T-cell (primary cell): ENCODE measurements at places on chromosomes 3 and 15.

- H3K36me3 ChIP-seq: no peaks in the 10 kb centered on the region
- H3K4me1 ChIP-seq: peaks cover 4% of the 10 kb centered on the region
- H3K4me3 ChIP-seq: no peak overlapping the region
- no peak for DNase-seq
- H3K27ac ChIP-seq: no peak overlapping the region
- no peaks in the 10 kb centered on the region for H3K27me3 ChIP-seq
Measured at GRCh38 chr3:130849091-130849552, 44.8 kb upstream of the ATP2C1 start.

GRCh38 chr3:79902151-79902550 is 134.4 kb upstream of the ROBO1 start:
- no peaks in the 10 kb centered on the region for H3K36me3 ChIP-seq
- DNase-seq: no peak
- H3K27ac ChIP-seq: no peak overlapping the region
- H3K4me1 ChIP-seq: no peaks in the 10 kb centered on the region

DNA sequence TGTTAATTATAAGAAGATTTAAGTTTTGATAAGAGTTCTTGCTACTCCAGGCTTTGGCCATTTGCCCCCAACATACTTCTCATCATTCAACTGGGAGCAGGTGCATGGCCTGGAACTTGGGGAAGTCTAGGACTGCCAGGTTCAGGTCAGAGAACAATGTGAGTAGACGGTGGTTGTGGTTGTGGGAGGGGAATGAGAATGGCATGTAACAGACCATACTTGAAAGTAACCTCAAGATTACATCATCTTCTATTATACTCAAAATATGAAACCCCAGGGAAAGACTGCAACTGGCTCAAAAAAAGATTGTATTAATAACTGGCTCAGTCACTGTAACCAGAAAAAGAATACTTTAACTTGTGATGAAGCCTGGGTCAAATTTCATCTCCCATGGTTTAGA is 364.9 kb upstream of the DPPA4 start:
- H3K27ac ChIP-seq: no peak overlapping the region
- H3K27me3 ChIP-seq: no peaks in the 10 kb centered on the region
- H3K4me1 ChIP-seq: no peaks in the 10 kb centered on the region
- DNase-seq: no peak

DNA sequence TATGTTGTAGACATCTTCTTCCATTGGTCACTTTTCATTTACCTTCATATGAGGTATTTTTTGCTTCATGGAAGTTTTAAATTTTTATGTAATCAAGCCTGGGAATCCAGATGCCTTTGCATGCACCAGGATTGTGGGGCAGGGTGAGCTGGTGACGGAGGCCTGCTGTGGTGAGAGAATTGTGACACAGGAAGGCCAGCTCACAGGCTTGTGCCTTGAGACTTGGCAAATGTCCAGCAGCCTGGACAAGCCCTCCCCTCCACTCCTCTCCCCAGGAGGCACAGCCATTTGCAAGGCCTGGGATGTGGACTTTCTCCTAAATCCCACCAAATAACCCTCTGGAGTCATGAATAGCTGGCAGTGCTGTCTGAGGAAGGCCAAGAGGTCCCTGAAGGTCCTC is 67.4 kb downstream of the RHCG start:
- no peak for DNase-seq
- no peaks in the 10 kb centered on the region for H3K36me3 ChIP-seq
- H3K27me3 ChIP-seq: peaks cover 5% of the 10 kb centered on the region
- H3K4me1 ChIP-seq: peaks cover 8% of the 10 kb centered on the region
- no peak overlapping the region for H3K27ac ChIP-seq
- no peak overlapping the region for H3K4me3 ChIP-seq

GRCh38 chr3:45355351-45355750 is 33.0 kb upstream of the LARS2 start:
- H3K36me3 ChIP-seq: no peaks in the 10 kb centered on the region
- H3K4me3 ChIP-seq: no peak overlapping the region
- peaks cover 2% of the 10 kb centered on the region for H3K27me3 ChIP-seq
- no peak overlapping the region for H3K27ac ChIP-seq

DNA sequence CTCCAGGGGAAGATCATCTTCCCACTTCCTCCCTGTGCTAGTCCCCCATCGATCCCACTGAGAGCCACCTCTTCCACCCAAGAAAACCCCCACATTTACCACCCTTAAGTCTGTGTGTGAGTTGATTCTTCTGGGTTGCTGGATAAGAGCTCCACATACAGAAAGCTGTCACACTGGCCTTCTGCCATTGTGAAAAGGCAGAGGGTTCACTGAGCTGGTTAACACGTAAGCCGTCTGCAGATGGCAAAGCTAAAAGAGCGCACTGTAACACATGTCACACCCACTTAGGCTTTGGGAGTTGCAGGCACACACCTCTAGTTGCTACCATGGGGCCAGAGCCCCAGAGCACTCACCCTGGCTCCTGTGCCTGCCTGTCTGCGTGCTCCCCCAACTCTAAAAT is 309.8 kb upstream of the LRRC3B start:
- no peaks in the 10 kb centered on the region for H3K27me3 ChIP-seq
- no peak overlapping the region for H3K4me3 ChIP-seq
- no peaks in the 10 kb centered on the region for H3K4me1 ChIP-seq
- H3K27ac ChIP-seq: no peak overlapping the region
- DNase-seq: no peak

DNA sequence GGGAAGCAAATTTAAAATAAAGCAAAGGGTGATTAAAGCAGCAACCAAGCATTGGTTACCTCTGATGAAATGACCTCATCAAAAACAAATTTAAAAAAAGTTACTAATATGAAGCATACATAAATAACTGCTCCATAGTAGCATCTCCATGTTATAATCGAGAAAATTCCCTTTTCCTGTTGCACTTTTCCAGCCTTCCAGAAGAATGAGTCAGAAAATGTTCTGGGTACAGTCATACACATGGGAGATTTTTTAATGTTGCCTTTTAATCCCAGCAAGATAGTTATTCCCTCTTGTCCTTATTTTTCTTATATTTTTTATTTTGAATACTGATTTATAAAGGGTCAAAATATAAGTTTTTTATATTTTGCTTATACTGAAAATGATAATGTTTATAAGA is 2.6 kb upstream of the TMCO5A start:
- H3K4me3 ChIP-seq: no peak overlapping the region
- H3K36me3 ChIP-seq: no peaks in the 10 kb centered on the region
- no peak for DNase-seq
- no peak overlapping the region for H3K27ac ChIP-seq
- H3K4me1 ChIP-seq: no peaks in the 10 kb centered on the region

DNA sequence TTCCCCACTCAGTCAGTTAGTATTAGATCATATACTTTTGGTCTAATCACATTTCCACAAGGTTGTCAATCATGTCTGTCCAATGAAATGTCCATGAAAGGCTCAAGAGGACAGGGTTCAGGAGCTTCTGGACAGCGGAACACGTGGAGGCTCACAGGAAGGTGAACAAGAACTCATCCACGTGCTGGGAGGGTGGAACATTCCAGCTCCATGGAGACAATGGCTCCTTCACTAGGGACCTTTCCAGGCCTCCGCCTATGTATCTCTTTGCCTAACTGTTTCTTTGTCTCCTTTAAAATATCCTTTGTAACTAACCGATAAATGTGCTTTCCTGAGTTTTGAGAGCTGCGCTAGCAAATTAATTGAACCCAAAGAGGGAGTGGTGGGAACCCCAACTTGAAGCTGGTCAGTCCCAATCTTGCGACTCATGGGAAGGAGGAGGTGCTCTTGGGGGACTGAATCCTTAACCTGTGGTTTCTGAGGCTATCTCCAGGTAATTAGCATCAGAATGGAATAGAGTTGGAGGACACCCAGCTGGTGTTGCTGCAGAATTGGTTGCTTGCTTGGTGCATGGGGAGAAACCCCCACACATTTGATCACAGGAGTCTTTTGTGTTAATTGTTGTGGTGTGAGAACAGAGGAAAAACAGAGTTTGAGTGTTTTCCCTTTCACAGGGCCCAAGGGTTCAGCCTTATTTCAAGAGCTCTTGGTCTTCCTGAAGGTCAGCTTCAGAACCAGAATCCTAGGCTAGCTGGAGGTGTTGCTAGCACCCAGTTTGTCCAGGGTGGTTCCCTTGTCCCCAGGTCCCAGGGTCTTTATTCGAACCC is 3.0 kb upstream of the TKT start:
- no peak overlapping the region for H3K27ac ChIP-seq
- H3K36me3 ChIP-seq: no peaks in the 10 kb centered on the region
- no peaks in the 10 kb centered on the region for H3K27me3 ChIP-seq
- no peak for DNase-seq
- no peak overlapping the region for H3K4me3 ChIP-seq
- H3K4me1 ChIP-seq: peaks cover 16% of the 10 kb centered on the region

DNA sequence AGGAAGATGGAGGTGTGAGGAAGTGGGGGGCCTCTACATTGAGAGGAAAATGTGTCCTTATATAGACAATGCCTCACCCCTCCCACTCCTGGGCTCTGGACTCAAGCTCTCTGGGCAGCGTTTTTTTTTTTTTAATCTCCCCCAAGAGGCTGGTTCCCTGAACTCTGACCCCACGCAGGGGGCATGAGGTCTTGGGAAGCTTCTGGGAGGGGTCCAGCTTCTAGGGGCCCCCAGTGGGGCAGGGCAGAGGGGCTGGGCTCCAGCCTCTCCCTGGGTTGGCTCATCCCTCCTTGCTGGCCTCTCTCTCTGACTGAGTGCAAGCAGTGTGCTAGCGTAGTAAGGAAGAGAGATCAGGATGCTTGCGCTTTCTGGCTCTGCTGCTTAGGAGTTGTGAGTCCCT is 101.4 kb upstream of the HACD2 start:
- H3K4me3 ChIP-seq: no peak overlapping the region
- no peaks in the 10 kb centered on the region for H3K4me1 ChIP-seq
- H3K27ac ChIP-seq: no peak overlapping the region
- peaks cover 18% of the 10 kb centered on the region for H3K27me3 ChIP-seq
- DNase-seq: no peak

DNA sequence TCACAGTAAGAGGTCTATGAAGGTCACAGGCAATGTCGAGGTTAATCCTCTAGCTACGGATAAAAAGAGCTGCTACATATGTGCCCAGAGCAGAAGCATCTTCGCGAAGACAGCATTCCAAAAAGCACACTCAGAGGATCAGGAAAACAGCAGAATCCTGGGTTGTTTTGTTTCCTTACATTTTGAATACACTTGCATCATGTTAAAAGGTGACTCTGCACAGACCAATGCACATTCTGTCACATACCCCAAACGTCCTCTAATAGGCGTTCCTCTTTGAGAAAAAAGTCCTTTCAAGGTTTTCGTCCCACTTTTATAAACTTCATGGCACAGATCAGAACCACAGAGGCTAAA is 52.7 kb downstream of the VGLL4 start:
- no peak overlapping the region for H3K4me3 ChIP-seq
- H3K36me3 ChIP-seq: peaks cover 9% of the 10 kb centered on the region
- no peaks in the 10 kb centered on the region for H3K27me3 ChIP-seq
- no peak for DNase-seq
- H3K4me1 ChIP-seq: peaks cover 9% of the 10 kb centered on the region
- no peak overlapping the region for H3K27ac ChIP-seq

DNA sequence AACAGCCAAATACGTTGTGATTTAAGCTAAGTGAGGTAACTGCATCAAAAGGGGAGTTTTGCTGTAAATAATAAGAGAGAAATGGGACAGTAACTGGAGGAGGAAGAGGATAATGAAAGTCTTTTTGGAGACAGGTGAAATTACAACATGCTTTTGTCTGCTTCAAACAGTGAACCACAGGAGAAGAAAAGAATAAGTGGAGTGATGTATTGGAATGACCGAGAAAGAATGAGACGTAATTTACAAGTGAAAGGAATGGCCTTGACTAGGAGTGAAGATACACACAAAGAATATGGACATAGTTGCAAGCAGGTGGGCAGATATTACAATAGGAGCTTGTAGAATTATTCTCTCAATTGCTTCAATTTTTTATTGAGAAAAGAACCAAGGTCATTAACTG is 550.8 kb downstream of the DIPK2A start:
- no peaks in the 10 kb centered on the region for H3K27me3 ChIP-seq
- H3K27ac ChIP-seq: no peak overlapping the region
- no peaks in the 10 kb centered on the region for H3K36me3 ChIP-seq
- DNase-seq: no peak
